Activated T-helper 2 cell treated with anti-CD3 and anti-CD28 coated beads, Interferon-gamma antibody, Interleukin-2, Interleukin-4, amounts not matched to agents 10 μg/mL and 5 μg/mL and 100 μg/mL, durations not matched to agents 14 hours and 24 hours and 36 hours (primary cell): ENCODE measurements at places on chromosomes 1 and 21.

DNA sequence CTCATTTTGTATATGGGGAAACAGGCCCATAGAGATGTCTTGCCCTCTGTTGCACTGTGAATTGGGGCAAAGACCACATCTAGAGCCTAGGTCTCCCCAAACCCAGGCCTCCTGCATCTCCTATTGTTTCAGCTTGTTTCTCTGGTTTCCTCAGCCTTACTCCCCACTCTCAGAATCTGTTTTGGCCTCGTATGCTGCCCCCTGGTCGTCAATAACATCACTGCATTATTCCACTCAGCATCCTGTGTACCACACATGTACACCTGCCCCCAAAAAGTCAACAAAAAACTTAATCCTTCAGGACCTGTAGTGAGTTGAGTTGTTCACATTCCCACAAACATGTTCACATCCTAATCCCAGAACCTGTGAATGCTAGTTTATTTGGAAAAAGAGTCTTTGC is 184.8 kb downstream of the BRINP2 start:
- no peaks in the 10 kb centered on the region for H3K27me3 ChIP-seq
- no peak overlapping the region for H3K4me3 ChIP-seq
- no peaks in the 10 kb centered on the region for H3K36me3 ChIP-seq
- no peak overlapping the region for H3K27ac ChIP-seq
- DNase-seq, result no peak

GRCh38 chr1:3456964-3457909 is 2.8 kb downstream of the ARHGEF16 start:
- no peak overlapping the region for H3K27ac ChIP-seq
- H3K36me3 ChIP-seq, result no peaks in the 10 kb centered on the region
- no peak overlapping the region for H3K4me3 ChIP-seq

GRCh38 chr1:182268669-182269068 is 122.9 kb downstream of the GLUL start:
- H3K27me3 ChIP-seq, result peaks cover 6% of the 10 kb centered on the region
- H3K4me3 ChIP-seq, result no peak overlapping the region
- no peak for DNase-seq
- H3K27ac ChIP-seq, result no peak overlapping the region

GRCh38 chr1:27348861-27349783 is 7.3 kb downstream of the SYTL1 start:
- DNase-seq, result no peak
- peaks cover 13% of the 10 kb centered on the region for H3K4me1 ChIP-seq
- peak overlapping the region; percentile 30 for H3K4me3 ChIP-seq
- H3K27ac ChIP-seq, result no peak overlapping the region

DNA sequence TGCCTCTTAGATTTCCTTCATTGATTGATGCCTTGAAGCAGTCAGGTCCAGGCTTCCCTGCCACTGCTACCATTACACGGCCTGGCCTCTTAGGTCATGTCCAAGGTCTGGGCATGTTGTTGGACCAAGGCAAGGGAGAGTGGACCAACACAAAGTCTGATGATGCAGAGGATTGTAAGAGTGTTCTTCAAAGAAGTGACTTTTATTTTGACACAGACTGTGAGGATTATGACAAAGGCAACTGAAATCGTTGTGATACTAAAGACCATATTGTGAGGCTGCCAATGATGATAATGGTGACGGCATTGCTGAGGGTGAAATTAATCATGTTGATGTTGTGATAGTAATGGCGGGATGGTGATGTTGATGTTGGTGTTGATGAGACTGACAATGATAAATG is 149.5 kb downstream of the GRIK3 start:
- H3K27ac ChIP-seq, result no peak overlapping the region
- H3K36me3 ChIP-seq, result no peaks in the 10 kb centered on the region
- H3K4me3 ChIP-seq, result no peak overlapping the region
- H3K4me1 ChIP-seq, result no peaks in the 10 kb centered on the region
- no peak for DNase-seq

GRCh38 chr21:45224189-45224938 is 63.3 kb downstream of the POFUT2 start:
- no peak overlapping the region for H3K27ac ChIP-seq
- peaks cover 14% of the 10 kb centered on the region for H3K36me3 ChIP-seq
- DNase-seq, result no peak
- peaks cover 3% of the 10 kb centered on the region for H3K27me3 ChIP-seq

GRCh38 chr1:53112861-53113260 is 29.6 kb downstream of the SLC1A7 start:
- no peak overlapping the region for H3K4me3 ChIP-seq
- no peak overlapping the region for H3K27ac ChIP-seq
- DNase-seq, result no peak

DNA sequence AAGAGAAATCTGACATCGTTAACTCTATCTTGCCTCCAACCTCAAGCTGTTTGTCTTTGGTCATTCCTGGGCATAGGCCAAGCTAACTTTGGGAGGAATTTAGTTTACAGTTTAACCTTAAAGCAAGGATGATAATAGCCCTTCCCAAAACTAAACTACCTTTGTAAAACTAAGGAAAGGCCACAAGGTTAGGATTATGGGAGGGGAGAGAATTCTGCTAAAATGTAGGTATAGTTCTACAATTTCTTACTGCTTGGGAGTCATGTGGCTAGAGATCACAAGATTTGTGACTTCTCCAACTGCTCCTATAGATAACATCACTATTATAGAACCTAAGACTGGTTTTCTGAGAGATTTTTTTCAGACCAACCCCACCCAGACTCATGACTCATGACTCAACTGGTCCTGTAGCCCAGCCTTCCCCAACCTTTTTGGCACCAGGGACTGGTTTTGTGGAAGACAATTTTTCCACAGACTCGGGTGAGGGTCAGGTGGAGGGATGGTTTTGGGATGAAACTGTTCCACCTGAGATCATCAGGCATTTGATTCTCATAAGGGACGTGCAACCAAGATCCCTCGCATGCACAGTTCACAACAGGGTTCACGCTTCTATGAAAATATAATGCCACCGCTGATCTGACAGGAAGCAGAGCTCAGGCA is 70.7 kb upstream of the MUTYH start:
- no peak overlapping the region for H3K4me3 ChIP-seq
- no peaks in the 10 kb centered on the region for H3K27me3 ChIP-seq

DNA sequence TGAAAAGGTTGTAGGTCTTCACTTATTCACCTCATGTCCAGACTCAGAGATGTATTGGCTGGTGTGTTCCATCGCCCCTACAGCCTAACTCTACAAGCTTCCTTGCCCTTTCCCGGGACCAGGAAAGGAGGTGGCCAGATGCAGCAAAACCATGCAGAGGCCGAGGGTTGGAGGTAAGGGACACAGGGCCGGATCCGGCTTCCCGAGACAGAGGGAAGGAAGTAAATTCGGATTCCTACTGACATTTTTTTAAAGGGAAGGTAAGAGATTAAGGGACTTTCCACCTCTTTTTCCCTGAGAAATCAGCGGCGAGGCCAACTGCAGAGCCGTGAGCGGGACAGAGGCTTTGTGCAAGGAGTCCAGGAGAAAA is 12.7 kb downstream of the EPHA10 start:
- H3K36me3 ChIP-seq, result no peaks in the 10 kb centered on the region
- no peak for DNase-seq
- peak overlapping the region; percentile 54 for H3K4me3 ChIP-seq
- no peak overlapping the region for H3K27ac ChIP-seq
- H3K27me3 ChIP-seq, result peaks cover 32% of the 10 kb centered on the region

GRCh38 chr1:115555446-115555845 is 86.3 kb upstream of the VANGL1 start:
- H3K36me3 ChIP-seq, result no peaks in the 10 kb centered on the region
- no peak for DNase-seq
- H3K27ac ChIP-seq, result no peak overlapping the region

- H3K27ac ChIP-seq, result no peak overlapping the region
- no peaks in the 10 kb centered on the region for H3K36me3 ChIP-seq
- no peak for DNase-seq
- H3K27me3 ChIP-seq, result peaks cover 13% of the 10 kb centered on the region
- no peak overlapping the region for H3K4me3 ChIP-seq
Measured at GRCh38 chr1:185741551-185741950, 7.4 kb downstream of the HMCN1 start.

GRCh38 chr1:19089524-19089923 is 120.5 kb downstream of the UBR4 start:
- DNase-seq, result no peak
- no peak overlapping the region for H3K4me3 ChIP-seq
- H3K27ac ChIP-seq, result peak overlapping the region; percentile 64
- no peaks in the 10 kb centered on the region for H3K27me3 ChIP-seq
- peaks cover 25% of the 10 kb centered on the region for H3K4me1 ChIP-seq
- peaks cover 92% of the 10 kb centered on the region for H3K36me3 ChIP-seq
